Peyer's patch (tissue), 4 donors: ENCODE measurements at places on chromosomes 2 and 18. TPM values are rescaled to one million over a fixed set of nuclear protein-coding genes. Genes with fewer than 3 reads are reported as not detected.

The NFATC1 gene
- total RNA-seq, result 9.0 TPM

The SNTG2 gene
- 1.8 TPM for total RNA-seq

The KIF5C gene
- total RNA-seq, result 1.6 TPM

The IMMT gene
- 53.8 TPM for total RNA-seq

The PRKRA gene
- total RNA-seq, result 40.1 TPM

The C1QL2 gene
- not detected for total RNA-seq

The COL4A4 gene
- total RNA-seq, result 24.8 TPM

The IL1R1 gene
- 157 TPM for total RNA-seq

The CYP27A1 gene
- 198 TPM for total RNA-seq

The SIX2 gene
- total RNA-seq, result not detected

The PTMA gene
- total RNA-seq, result 316 TPM

The PLEK gene
- total RNA-seq, result 1.8 TPM

The TLX2 gene
- total RNA-seq, result 0.53 TPM

The CTLA4 gene
- total RNA-seq, result not detected
